Immature natural killer cell (primary cell): ENCODE measurements at places on chromosomes 7 and 10.

DNA sequence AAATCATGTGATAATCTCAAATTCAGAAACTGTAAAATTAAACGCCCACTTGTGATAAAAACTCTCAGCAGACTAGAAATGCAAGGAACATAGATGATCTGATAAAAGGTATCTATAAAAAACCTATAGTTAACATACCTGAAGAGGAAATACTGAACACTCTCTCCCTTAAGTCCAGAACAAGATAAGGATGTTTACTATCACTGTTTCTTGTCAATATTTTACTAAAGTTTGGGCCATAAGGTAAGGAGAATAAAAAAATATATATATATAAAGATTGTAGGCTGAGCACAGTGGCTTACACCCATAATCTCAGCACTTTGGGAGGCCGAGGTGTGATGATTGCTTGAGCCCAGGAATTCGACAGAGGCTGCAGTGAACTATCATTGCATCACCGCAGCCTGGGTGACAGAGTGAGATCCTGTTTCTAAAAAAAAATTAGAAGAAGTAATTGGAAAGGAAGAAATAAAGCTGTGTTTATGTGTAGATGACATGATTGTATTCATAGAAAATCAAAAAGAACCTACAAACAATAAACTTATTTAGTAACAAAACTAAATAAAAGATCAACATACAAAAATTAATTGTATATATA, 28.4 kb downstream of the MPLKIP start:
- DNase-seq: no peak

DNA sequence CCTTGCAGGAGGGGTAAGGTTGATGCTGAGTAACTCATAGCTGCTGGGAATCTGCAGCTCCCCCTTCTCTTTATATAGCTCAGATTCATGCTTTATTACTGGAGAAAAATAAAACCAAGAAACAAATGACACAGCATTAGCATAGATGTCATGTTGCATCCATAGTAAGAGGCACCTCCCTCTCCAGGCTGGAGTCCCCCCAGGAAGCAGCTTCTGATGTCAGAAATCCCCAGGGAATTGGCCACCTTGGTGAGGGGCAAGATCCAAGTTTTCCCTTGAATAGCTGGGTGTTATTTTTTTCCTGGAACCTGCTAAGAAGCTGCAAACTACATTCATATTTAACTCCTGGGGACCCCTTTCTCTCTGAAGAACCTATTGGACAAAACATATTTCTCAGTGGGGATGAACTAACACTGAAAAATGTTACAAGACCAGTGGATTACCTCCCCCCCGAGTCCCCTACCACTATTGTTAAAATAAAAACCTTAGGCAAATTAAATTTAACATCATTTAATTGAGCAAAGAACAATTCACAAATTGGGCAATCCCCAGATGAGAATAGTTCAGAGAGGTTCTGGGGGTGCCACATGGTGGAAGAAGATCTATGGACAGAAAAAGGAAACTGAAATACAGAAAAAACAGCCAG, 163.7 kb upstream of the NAMPT start:
- DNase-seq: no peak

- no peak for DNase-seq
Measured at GRCh38 chr10:490891-491571, 198.4 kb downstream of the DIP2C start.

GRCh38 chr7:147586526-147586925, 1004.0 kb upstream of the C7orf33 start:
- no peak for DNase-seq

- no peak for DNase-seq
Measured at GRCh38 chr7:144000020-144000419, at the start of gene OR6B1. TSS of gene OR6B1 (plus strand) at chr7:144000320. CDS start at chr7:144003997, 3,677 bp downstream.

- DNase-seq: no peak
Measured at GRCh38 chr10:108409306-108409705, 1244.8 kb upstream of the SORCS1 start.
